Cardiac atrium fibroblast (primary cell): ENCODE measurements at places on chromosomes 1 and 21. TPM values are rescaled to one million over a fixed set of nuclear protein-coding genes. Genes with fewer than 3 reads are reported as not detected.

RNU1-4 gene
- total RNA-seq, result not detected in 2 replicates

NBPF10 gene
- 1.9 and 2.5 TPM in 2 replicates for total RNA-seq

CATSPER4 gene
- not detected in 2 replicates for total RNA-seq

CBS gene
- total RNA-seq, result 36.9 and 47.5 TPM in 2 replicates

KMO gene
- not detected in 2 replicates for total RNA-seq

CLDN14 gene
- total RNA-seq, result not detected in 2 replicates

GJA5 gene
- 0.18 and 11.2 TPM in 2 replicates for total RNA-seq

IL6R gene
- 5.6 and 7.5 TPM in 2 replicates for total RNA-seq

MIB2 gene
- total RNA-seq, result 51.0 and 54.3 TPM in 2 replicates

PDZK1IP1 gene
- total RNA-seq, result 3.4 and 4.4 TPM in 2 replicates

PTP4A2 gene
- total RNA-seq, result 278 and 307 TPM in 2 replicates

COL11A1 gene
- 0.18 TPM in 1 of 2 replicates, not detected in the other for total RNA-seq

E2F2 gene
- under 0.01 and 0.81 TPM in 2 replicates for total RNA-seq

LRRC39 gene
- total RNA-seq, result 0.18 TPM in 1 of 2 replicates, not detected in the other

RHBG gene
- total RNA-seq, result not detected in 2 replicates

OLFML3 gene
- total RNA-seq, result 12.2 and 28.7 TPM in 2 replicates

KRTAP10-9 gene
- not detected in 2 replicates for total RNA-seq

ANKRD34A gene
- total RNA-seq, result 0.16 and 0.18 TPM in 2 replicates

SLC2A5 gene
- 3.2 and 5.2 TPM in 2 replicates for total RNA-seq
